ENCODE measurements at places on chromosomes 12 and 14.

- DNase-seq = no peak
These were observed 184.9 kb downstream of the CAPZA3 start for GRCh38 chr12:18922851-18923250.

DNA sequence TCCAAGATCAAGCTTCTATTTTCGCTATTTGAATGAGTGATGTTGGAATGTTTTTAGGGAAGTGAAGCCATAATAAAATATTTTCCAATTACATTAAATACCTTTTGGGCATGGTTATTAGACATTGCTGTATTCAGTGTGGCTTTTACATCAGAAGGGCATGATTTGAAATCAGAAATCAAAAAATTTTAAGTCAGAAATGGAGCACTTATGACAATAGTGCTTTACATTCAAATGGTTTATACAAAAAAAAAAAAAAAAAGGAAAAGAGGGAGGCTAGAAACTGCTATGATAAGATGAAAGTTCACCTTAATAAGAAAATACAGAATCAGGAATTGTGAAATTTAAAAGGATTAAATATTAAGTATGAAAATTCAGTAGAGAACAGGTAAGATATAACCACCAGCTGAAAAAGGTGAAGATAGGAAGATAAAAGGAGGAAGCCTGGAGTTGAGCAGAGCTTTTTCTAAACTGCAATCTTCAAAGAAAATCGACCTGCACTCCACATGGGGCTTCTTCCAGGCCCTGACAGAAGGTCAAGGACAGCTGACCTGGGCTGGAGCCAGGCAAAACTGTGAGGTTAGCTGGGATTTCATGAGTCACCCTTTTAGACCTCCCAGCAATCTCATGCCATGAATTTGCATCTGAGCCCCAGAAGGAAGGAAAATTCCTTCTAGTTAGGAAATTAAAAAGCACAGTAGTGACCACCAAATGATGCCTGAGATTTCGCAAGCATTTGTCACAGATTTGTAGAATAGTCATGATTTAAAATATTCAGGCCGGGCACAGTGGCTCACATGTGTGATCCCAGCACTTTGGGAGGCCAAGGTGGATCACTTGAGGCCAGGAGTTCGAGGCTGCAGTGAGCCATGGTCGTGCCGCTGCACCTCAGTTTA, 23.4 kb upstream of the BMP4 start:
- no peak for DNase-seq

- no peak for DNase-seq
These were observed 72.5 kb downstream of the NTN4 start for GRCh38 chr12:95718006-95718431.

- DNase-seq = no peak
These were observed 173.9 kb downstream of the GXYLT1 start for GRCh38 chr12:41970744-41971143.

DNA sequence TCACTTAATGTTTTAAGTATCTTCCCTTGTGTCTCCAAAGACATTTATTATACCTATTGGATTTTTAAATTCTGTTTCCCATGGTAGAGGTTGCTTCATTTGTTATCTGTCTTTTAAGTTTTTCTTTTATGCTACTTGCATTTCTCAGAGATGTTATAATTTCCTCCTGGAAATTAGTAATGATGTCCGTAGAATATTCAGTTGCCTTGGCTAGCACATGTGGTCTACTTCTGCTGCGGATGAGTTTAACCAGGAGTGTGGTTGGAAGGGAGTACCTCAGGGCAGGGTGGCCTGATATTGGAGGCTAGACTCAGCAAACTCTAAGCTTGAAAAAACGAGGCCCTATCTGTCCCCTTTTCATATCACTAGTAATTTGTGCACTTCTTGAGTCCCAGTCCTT, 8.8 kb upstream of the EVL start:
- no peak for DNase-seq

DNA sequence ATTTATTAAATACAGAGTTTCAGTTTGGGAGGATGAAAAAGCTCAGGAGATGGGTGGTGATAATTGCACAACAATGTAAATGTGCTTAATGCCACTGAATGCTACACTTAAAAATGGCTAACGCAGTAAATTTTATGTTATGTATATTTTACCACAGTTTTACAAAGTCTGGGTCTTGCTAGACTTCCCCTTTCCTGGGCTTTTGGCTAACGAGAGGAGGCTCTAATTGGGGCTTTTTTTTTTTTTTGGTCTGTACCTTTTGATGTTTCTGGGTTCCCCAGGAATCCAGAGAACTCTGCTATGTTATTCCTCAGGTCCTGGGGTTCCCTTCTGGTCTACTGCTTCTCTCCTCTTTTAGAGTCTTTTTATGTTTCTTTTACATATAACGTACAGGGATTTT, 355.5 kb downstream of the CACNA1C start:
- DNase-seq = no peak

DNA sequence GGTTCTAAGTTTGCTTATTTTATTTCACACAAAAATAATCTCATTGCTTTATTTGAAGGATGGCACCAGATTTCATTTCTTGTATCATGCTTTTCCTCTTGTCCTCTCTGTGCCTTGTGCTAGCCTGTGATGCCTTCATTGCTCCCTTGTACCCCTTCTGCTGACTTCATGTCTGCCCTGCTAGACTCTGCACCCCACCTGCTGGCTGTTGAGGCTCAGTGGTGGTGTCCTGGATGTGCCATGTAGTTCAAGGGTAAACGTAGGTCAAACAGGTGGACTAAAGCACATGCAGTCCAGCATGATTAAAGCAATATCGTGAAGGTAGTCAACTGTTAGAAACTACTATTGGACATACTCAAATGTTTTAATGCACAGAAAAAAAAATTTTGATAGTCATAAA, 21.6 kb downstream of the MRPS35 start:
- peak; percentile 25 for DNase-seq

DNA sequence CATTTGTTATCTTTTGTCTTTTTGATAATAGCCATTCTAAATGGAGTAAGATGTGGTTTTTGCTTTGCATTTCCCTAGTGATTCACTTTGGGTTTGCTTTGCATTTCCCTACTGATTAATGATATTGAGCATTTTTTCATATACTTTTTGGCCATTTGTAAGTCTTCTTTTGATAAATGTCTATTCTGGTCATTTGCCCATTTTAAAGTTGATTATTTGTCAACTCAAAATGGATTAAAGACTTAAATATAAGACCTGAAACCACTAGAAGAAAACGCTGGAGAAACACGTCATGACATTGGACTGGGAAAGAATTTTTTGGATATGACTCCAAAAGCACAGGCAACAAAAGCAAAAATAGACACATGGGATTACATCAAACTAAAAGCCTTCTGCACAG, 148.0 kb downstream of the APAF1 start:
- no peak for DNase-seq

DNA sequence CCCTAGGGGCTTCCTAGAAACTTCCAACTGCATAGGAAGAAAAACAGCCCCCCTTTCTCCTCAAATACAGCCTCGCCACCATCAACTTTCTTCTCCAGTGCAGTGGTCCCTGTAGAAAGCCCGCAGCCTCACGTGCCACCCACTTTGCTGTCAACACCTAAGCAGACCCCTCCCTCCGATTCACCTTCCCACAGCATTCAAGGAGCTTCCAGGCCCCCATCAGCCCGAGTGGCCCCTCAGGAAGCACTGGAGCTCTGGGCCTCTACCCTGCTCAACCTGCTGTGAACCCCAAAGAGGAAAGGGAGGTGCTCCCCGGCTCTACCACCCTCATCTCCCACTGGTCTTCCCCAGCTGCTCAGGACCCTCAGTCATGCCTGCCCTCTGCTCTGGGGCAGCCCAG, 55.0 kb downstream of the RNF34 start:
- DNase-seq = no peak

- DNase-seq = no peak
These were observed 941.9 kb downstream of the NRXN3 start for GRCh38 chr14:79111987-79112501.

- no peak for DNase-seq
These were observed 95.8 kb downstream of the EPS8 start for GRCh38 chr12:15693228-15693911.

DNA sequence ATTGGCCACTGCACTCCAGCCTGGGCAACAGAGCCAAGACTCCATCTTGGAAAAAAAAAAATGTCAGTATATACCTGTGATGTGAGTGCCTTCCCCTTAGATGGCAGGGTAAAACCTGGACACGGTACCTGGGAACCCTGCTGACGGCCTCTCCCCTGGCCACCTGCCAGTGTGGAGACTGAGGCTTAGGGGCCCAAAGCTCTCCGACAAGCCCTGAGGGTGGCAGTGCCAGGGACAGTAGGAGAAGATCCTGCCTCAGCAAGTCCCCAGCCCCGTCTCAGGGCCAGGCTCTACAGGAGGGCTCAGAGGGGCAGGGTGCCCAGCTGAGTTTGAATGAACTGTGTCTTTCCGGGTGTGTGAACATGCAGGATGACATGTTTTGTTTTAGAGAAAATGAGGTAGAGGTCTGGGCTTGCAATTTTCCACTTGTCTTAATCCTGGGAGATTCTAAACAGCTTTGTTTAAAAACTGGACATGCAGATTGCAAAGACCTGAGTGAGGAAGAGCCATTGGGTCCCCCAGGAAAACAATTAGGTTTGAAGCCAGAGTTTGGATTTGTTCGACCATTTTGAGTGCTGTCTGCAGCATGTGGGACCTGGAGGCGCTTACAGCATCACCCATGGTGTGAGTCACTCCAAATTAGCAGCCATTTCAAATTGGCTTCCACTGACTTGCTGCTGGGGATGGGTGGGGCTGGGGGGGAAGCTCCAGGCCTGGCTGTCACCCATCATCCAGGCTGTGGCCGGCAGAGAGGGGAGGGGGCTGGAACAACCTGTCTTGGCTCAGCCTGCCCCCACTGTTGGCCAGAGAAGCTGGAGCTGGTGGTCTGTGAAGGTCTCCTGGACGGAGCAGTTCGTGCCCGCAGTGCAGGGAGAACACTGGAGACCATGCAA, 10.8 kb downstream of the TSPAN9 start:
- DNase-seq = no peak

- no peak for DNase-seq
These were observed 49.5 kb downstream of the MAX start for GRCh38 chr14:65052832-65053231.

DNA sequence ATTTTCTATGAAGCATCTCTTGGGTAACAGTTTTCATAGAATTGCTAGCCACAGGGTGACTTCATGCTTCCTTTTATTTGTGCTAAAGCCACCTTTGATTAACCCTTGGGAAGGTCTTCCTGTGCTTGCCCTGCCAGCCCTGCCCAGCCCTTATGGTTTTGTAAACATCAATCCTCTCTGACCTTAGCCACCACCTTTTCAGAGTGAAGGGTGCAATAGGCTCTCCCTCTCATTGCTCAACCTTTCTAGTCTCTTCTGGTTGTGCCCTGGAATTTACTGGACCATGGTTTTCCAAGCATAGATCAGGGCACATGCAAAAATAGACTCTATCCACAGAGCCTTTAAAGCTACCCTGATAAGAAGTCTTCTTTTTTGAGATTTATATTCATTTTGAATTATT, 77.7 kb upstream of the FRMD6 start:
- no peak for DNase-seq

DNA sequence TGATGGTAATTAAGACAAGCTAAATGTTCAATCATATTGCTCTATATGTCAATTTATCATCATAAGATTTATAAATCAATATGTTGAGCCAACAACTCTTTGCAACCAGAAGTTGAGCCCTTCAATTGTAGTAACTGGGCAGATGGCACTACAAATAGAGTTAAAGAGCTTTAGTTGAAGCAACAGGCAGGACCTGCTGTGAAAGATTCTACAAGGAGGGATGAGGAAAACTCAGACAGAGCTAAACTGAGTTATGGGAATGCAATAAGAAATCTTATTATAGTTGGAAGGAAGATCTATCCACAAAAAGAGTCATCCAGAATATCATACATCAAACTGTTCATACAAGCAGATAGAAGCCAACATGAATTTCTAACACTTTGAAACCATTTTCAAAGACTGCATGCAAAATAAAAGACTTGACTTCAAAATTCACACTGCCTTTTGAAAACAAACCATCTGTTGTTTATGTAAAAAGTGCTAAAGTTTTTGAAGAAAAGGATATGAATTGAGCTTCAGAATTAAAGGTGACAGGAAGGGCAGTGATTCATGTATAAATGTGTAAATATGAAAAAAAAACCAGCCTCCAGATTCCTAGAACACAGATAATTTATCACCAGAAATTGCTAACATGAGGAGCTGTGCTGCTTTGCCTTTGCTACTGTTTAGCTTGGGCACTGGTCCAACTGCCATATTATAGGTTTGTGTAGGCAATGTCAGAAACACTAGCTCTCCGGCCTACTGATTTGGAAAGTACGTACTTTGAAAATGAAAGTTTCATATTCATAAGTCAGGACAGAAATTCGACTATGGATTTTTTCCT, 133.2 kb downstream of the SLC35F4 start:
- DNase-seq = no peak

GRCh38 chr12:105841840-105842239, 296.9 kb downstream of the NUAK1 start:
- no peak for DNase-seq

DNA sequence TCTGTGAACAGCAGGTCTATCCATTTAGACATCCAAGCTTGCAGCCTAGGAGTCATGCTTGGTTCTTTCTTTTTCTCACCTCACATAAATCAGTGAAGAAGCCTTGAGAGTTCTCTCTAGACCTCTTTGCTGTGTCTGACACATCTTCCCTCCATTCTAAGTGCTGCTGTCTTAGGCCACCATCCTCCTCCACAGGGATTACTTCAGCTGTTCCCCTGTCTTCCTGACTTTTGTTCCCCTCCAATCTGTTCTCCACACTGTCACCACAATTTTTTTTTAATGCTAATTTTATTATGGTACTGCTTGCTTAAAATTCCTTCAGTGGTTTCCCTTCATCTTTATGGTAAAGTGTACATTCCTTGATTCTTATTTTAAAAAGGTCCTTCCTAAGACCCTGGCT, 71.8 kb downstream of the DERA start:
- DNase-seq = no peak

- DNase-seq = no peak
These were observed 19.9 kb downstream of the PLBD2 start for GRCh38 chr12:113378291-113378690.

DNA sequence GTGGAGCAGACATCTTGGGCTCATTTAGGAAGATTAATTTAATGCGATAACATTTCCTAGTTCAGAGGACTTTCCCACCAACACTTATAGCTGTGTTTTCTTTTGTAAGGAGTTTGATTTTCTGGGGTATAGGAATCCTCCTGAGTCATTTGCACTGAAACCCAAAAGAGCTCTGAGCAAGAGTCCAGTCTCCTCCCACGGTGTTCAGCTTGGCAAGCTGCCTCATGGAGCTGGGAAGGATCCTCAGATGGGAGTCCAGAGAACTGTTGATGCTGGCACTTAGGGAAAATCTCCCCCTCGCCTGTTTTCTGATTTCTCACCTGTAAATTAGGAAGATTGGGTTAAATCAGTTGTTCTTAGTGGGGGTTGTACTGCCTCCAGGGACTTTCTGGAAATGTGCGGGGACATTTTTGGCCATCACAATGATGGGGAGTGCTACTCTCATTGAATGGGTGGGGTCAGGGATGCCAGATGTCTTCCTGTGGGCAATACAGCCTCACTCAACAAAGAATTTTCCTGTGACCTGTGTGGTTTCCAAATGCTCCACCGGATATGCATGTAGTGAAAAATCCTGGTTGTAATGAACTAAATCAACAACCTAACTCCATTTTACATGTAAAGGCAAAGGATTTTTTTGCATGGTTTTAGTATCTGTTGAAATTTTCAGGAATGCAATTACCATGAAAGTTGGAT, 150.6 kb downstream of the ADCK1 start:
- DNase-seq = no peak

- no peak for DNase-seq
These were observed 13.8 kb downstream of the CLBA1 start for GRCh38 chr14:104999361-104999760.

GRCh38 chr12:45284096-45284901, 68.4 kb downstream of the ANO6 start:
- DNase-seq = no peak

- DNase-seq = no peak
These were observed 81.1 kb downstream of the SMOC1 start for GRCh38 chr14:69960296-69960695.

- DNase-seq = peak; percentile 76
These were observed at the start of gene RASSF3 for GRCh38 chr12:64610079-64610659. RASSF3 (plus strand) TSS chr12:64610495; CDS start chr12:64610633, 138 bp downstream.
